Smooth muscle cell of the umbilical artery (primary cell): ENCODE measurements at places on chromosomes 16 and 17. TPM values are rescaled to one million over a fixed set of nuclear protein-coding genes. Genes with fewer than 3 reads are reported as not detected.

RBL2 gene
- total RNA-seq, result 48.2 and 63.2 TPM in 2 replicates

AGRP gene
- total RNA-seq, result not detected in 2 replicates

MPP2 gene
- total RNA-seq, result 7.9 and 8.3 TPM in 2 replicates

MOSMO gene
- 13.6 and 14.8 TPM in 2 replicates for total RNA-seq

CCL17 gene
- not detected in 2 replicates for total RNA-seq

DOC2A gene
- 0.42 TPM in 1 of 2 replicates, not detected in the other for total RNA-seq

SLC5A11 gene
- not detected in 2 replicates for total RNA-seq

HBA1 gene
- not detected in 2 replicates for total RNA-seq

EPX gene
- not detected in 2 replicates for total RNA-seq

CHST5 gene
- 0.23 TPM in 1 of 2 replicates, not detected in the other for total RNA-seq

TMC8 gene
- not detected in 2 replicates for total RNA-seq

RNF222 gene
- not detected in 2 replicates for total RNA-seq
